Stimulated activated CD8-positive, alpha-beta memory T cell treated with anti-CD3 and anti-CD28 coated beads, Interleukin-4, amount 100 ng/mL, for 48 hours (primary cell): ENCODE measurements at places on chromosomes 3 and 15.

DNA sequence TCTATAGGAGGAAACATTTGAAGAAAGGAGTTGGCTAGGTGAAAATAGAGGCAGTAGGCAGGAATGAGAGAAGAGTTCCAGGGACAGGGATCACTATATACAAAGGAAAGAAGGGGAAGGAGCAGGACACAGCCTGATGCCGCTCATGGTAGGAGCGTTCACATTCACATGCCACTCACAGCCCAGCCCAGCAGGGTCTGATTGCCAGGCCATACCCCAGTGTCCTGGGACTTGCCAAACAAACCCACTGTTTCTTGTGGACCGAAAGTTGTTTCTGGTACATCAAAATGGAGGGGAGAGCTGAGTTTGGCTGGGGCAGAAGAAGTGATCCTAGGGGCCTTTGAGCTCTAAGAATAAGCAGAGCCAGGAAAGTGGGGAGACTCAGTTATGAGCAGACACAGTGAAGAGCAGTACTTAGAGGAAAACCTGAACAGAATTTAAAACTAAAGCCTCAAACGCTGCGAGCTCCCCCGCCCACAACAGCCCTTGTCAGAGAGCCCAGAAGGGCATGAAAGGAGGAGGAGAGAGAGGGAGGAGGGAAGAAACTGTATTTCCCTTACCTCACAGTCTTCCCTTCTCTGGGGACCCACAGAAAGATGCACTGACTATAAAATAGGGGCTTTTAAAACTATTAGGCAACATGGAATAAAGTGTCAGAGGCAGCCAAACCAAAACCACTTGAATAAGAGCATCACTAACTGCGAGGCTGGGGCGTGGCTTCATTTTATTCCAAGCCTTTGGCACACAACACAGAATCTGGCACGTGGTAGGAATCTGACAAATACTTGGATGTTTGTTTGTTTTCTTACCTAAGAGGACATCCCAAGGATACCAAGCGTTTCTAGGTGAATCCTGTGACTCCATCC, 129.0 kb downstream of the RPL22L1 start:
- DNase-seq: no peak

DNA sequence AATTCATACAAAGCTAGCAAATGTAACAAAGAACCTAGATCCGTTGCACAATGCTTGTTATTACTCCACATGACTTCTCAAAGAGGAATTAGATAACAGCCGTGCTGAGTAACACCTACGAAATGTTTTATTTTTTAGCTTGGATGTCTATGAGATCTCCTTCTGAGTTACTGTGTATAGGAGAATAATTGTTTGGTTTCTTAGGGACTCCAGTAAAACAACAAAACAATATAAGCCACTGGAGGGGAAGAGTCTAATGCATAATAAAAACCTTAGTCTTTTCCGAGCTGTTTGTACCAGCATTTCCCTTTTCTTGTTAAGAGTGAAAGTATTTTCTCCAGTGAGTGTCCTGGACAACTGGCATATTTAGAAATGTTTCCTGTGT, 15.6 kb downstream of the SNAP23 start:
- DNase-seq: no peak

GRCh38 chr15:47736143-47736786, 19.0 kb downstream of the SEMA6D start:
- no peak for DNase-seq

DNA sequence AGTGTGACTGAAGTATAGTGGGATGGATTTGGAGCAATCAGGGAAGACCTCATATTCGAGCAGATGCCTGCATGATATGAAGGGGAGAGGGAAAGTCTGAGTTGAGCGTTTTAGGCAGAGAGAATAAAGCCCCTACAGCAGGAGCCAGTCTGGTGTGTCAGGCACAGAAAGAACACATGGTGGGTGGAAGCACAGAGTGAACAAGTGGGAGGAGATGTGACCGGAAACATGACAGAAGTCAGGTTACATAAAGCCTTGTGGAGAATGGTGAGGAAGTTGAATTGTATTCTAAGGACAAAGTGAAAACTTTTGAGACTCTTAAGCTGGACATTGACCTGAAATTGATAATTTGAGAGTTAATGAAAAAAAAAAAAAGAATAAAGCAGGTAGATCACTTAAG, 541.0 kb downstream of the PLOD2 start:
- no peak for DNase-seq

- DNase-seq: peak; percentile 52
Measured at GRCh38 chr15:56821721-56822425, 88.6 kb upstream of the ZNF280D start.

GRCh38 chr15:38130740-38131498, 121.7 kb upstream of the SPRED1 start:
- DNase-seq: no peak

DNA sequence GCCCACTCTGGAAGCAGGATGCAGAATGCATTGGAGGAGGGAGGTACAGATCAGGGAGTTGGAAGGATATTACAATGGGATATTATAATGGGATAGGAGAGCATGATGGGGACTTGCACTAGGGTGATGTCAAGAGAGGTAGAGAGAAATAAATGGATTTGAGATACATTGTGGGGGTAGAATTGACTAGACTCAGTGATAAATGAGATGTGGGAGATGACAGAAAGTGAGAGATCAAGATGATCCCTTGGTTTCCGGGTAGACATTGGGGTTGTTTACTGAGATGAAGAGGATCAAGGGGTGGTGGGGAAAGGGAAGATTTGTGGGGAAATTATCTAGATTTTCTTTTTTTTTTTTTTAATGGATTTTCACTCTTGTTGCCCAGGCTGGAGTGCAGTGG, 42.7 kb downstream of the BFSP2 start:
- DNase-seq: no peak

- no peak for DNase-seq
Measured at GRCh38 chr3:62159709-62160092, 213.6 kb downstream of the FEZF2 start.

- DNase-seq: no peak
Measured at GRCh38 chr15:75731248-75732151, 18.9 kb upstream of the CSPG4 start.

GRCh38 chr15:46677491-46677890, 1039.8 kb upstream of the SEMA6D start:
- no peak for DNase-seq

GRCh38 chr3:49120438-49121131, at the start of gene USP19:
Gene USP19, minus strand, starts transcription at chr3:49120823. Its CDS starts 1,678 bp downstream, at chr3:49119145.
- peak; percentile 96 for DNase-seq

DNA sequence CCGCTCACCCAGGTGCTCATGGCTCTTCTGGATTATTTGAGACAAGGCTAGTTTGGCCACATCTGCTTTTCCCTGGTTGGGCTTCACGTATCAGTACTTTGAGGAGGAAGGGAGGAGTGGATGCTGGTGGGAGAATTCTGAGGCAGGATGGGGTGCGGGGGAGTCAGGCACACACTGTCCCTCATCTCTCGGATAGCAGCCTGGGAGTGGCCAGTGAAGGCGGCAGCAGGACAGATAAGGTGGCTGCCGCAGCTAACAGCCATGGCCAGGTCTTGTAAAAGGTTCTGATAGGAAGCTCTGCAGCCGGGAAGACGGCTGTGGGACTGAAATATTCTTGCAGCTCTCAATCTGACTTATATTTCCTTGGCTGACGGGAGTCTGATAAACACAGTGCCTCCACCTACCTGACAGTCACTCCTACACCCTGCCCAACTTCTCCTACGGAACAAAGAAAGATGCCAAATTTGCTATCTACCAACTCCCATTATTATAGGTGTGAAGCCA, 87.3 kb downstream of the MESD start:
- no peak for DNase-seq

- DNase-seq: no peak
Measured at GRCh38 chr3:85570819-85571218, 612.0 kb downstream of the CADM2 start.

- DNase-seq: no peak
Measured at GRCh38 chr3:43032646-43033628, 53.8 kb downstream of the GASK1A start.

- no peak for DNase-seq
Measured at GRCh38 chr15:31468911-31469785, 142.5 kb downstream of the KLF13 start.

- DNase-seq: no peak
Measured at GRCh38 chr3:188272481-188273372, 118.8 kb downstream of the LPP start.

DNA sequence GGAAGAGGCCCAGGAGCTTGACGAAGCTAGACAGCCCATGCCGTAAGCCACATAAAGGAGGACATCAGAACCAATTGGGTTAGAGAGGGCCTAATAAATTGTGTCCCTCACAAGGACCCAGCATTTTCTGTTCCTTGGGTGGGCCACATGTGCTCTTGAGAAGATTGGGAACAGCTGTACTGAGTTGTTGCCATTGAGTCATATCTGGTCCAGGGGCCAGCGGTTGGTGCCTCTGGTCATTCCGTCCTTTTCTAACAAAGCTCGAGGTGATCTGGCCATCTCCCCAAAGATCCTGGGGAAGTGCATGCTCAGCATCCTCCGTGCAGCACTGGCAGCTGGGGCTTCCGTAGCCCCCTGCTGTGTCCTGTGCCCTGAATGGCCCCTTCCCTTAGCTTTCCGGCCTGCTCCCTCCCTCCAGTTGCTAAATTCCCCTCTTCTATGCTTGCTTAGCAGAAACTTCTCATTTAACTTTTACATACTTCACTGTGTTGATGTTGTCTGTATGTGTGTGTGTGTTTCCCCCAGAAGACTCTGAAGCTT, 73.0 kb downstream of the EEFSEC start:
- DNase-seq: no peak

DNA sequence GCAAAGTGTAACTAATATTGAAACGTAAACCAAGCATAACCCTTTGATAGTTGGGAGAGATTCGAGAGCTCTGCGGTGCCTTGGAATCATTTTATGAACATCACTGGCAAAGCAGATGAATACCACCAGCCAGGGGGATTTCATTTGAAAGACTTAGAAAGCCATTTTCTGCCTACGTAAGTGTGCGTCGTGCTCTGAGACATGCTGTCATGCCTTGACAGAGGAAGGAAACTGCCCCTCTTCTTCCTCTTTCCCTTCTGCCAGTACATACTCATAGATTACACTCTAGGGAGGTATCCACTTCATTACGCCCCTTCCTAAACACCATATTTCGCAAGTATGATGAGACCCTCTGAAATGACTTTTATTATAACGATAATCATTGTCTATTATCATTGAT, 3.3 kb upstream of the MTHFS start:
- DNase-seq: no peak

DNA sequence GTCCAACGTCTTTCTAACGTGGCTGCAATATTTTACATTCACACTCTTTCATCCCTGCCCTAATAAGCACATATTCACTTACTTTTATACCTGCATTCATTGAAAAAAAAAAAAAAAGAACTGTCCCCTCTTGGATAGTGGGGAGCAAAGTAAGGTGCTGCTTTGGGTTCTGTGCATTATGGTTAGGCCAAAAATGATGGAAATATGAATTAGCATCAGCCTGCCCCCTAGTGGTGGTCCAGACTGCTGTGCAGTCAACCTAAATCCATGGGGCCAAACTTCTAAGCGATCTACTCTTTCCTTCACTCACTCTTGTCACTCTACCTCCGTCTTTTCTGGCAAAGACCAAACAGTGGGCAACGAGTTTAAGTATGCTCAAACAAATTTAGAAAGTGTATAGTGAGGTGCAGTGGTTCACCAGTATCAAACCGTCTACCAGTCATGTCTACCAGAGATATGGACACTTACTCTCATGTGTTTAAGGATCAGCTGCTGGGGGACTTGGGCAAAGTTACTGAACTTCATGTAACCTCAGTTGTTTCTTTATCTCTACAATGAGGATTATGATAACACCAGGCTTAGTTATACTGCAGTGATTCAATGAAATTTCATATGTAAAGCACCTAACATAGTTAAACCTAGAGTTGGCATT, 61.5 kb upstream of the GRM7 start:
- DNase-seq: peak; percentile 63

- DNase-seq: no peak
Measured at GRCh38 chr3:67884345-67884744, 229.9 kb upstream of the SUCLG2 start.

- DNase-seq: no peak
Measured at GRCh38 chr15:101266034-101266433, 11.3 kb downstream of the SELENOS start.

DNA sequence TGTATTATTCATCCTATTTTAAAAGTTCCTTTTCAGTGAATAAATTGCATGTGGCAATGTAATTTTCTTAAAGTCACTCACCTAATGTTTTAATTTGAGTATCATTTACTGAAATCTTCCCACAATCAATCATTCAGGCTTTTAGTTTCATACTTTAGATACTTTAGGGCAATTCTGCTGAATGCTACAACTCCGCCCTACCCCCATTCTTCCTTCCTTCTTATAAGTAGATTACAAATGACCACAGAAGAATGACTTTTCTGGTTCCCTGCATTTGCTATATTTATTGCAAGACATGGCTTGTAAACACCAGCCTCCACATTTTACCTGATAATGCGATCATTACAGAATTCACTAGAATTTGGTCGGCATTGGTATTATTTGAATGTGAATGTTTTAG, 1061.9 kb downstream of the FHIT start:
- DNase-seq: no peak

GRCh38 chr15:98938105-98938417, 69.5 kb downstream of the PGPEP1L start:
- DNase-seq: no peak

DNA sequence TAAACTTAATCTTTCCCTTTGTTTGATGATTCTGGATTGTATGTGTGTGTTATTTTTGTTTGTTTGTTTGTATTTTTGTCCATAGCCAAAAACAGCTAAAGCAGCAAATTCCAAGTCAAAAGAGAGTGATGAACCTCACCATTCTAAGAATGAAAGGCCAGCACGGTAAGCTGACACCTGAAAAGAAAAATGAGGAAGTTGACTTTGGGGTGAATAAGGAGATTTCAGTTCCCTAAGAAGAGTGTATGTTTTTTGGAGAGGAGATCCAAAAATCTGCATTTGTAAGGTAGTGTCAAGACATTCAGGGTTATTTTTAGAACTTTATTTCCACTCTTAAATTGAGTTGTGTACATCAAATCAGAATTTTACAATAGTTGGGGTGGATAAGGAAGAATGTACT, 52.3 kb upstream of the UTS2B start:
- DNase-seq: no peak

- DNase-seq: no peak
Measured at GRCh38 chr3:138331143-138331894, 1.7 kb upstream of the NME9 start.

- DNase-seq: no peak
Measured at GRCh38 chr3:82194870-82195269, 433.4 kb upstream of the GBE1 start.

GRCh38 chr3:122991236-122991985, 36.2 kb downstream of the SEMA5B start:
- DNase-seq: no peak

DNA sequence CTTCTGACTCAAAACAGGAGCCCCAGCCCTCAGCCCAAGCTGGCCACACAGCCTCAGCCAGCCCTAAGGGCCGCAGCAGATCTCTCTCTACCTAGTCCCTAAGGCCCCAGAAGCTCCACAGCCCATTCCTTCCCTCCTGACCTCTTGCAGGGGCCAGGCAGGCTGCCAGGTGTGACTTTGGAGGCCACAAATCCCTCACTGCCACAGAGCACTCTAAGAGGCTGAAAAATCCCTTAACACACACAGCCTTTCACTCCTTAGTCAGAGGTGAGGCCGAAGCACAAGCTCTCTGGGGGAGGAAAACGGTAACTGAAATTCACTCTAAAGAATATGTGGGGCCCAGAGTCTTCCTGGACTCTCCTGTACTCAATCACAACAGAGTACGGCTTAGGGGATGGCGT, 23.3 kb downstream of the LRRC2 start:
- no peak for DNase-seq

GRCh38 chr3:129567176-129567705, 24.3 kb downstream of the H1-8 start:
- DNase-seq: no peak
